ENCODE measurements at places on chromosomes 12 and 14. TPM values are rescaled to one million over a fixed set of nuclear protein-coding genes. Genes with fewer than 3 reads are reported as not detected.

Gene FOXG1
- not detected for total RNA-seq

Gene RPAP3
- total RNA-seq = 34.4 TPM

Gene OR6C76
- total RNA-seq = not detected

Gene LBHD2
- total RNA-seq = not detected

Gene RAN
- 1,397 TPM for total RNA-seq

Gene EGLN3
- total RNA-seq = 8.2 TPM

Gene GARIN6
- not detected for total RNA-seq

Gene PLEK2
- total RNA-seq = 1.4 TPM

Gene RPL36AL
- 225 TPM for total RNA-seq

Gene FCF1
- total RNA-seq = 71.1 TPM

Gene RIPK3
- 11.0 TPM for total RNA-seq

Gene SLC25A47
- total RNA-seq = not detected

Gene CCDC196
- not detected for total RNA-seq

Gene CARMIL3
- total RNA-seq = 1.9 TPM

Gene TCP11L2
- 23.9 TPM for total RNA-seq

Gene FGD6
- total RNA-seq = 2.0 TPM

Gene SLCO1C1
- not detected for total RNA-seq

Gene NANOG
- total RNA-seq = not detected

Gene SVOP
- total RNA-seq = not detected

Gene PLCZ1
- not detected for total RNA-seq

Gene KRT6C
- not detected for total RNA-seq

Gene BCL7A
- total RNA-seq = 6.4 TPM

Gene ZNF384
- total RNA-seq = 78.1 TPM

Gene CLEC9A
- total RNA-seq = not detected

Gene MAPKAPK5
- total RNA-seq = 56.5 TPM

Gene OVCH1
- total RNA-seq = not detected

Measured in activated T-cell treated with anti-CD3 and anti-CD28 coated beads, Interleukin-2, amount 50 U/mL, for 72 hours (primary cell).